ENCODE measurements at places on chromosomes 4 and X.

DNA sequence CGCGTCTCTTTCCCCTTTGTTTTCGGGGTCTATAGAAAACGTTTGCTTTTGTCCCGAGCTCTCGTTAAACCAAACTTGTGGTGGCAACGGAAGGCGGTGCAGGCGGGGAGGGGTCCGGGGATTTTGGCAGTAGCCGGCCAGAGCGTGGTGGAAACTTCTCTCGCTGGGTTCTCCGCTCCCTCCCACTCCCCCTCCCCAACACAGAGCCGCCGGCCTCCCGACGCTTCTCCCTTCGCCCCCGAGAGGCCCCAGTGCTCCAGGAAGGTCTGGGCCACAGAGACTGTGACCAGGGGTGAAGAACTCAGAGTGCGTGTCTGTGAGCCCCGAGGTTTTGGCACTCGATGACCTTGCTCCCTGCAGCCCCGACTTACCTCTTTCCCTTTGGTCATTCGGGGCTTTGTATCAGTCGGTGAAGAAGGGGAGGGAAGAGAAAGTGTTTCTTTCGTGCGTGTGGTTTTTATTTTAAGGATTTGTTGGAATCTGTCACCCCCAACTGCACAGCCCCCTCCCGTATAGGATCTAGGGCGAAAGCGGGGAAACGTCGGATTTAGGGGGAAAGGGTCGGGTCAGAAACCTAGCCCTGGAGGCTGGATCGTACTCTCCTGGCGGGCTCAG lies 9.0 kb upstream of the BCOR start:
- peak; percentile 20 for DNase-seq

DNA sequence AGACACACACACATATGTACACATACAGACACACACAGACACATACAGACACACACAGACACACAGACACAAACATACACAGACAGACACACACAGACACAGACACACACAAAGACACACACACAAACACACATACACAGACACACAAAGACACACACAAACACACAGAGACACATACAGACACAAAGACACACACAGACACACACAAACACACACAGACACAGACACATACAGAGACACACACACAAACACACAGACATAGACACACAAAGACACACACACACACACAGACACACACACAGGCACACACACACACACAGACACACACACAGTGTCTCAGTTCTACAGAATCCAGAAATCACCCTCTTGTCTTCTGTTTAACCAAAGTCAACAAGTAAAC lies 280.7 kb downstream of the ASMT start:
- DNase-seq, result no peak

- DNase-seq, result no peak
Measured at GRCh38 chr4:110198049-110198434, 373 bp downstream of the ELOVL6 start.

GRCh38 chrX:38437093-38437492 lies 84.7 kb downstream of the OTC start:
- DNase-seq, result no peak

GRCh38 chr4:83371936-83372335 lies 37.3 kb upstream of the HPSE start:
- no peak for DNase-seq

GRCh38 chr4:5517372-5517771 lies 191.0 kb downstream of the EVC2 start:
- DNase-seq, result no peak

- no peak for DNase-seq
Measured at GRCh38 chr4:180377741-180378140, 1865.5 kb upstream of the TENM3 start.

DNA sequence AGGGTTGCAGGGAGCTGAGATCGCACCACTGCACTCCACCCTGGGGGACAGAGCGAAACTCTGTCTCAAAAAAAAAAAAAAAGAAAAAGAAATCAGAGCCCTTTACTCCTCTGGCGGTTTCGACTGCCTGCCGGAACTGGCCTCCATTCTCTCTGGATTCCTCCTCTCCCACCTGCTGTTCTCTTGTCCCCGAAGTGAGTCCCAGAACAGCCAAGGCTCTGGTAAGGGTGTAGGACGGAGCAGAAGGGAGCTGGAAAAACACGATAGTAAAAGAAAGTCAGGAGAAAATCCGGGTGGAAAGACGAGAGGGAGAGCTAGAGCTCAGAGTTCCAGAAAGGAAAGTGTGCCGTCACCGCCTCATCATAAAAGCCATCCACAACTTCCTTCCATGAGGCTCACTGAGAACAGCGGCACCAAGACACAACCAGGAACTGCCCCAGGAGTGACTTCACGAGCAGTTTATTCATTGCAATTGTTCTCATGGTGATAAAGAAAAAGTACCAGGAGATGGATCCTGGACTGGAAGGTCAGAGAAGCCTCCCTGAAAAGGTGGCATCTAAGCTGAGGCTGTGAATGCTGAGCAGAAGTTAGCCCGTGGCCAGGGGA lies 12.3 kb downstream of the TLR3 start:
- no peak for DNase-seq

Data from hematopoietic multipotent progenitor cell treated with erythropoietin and hydrocortisone succinate and interleukin-3 and kit ligand, for 8 days (in vitro differentiated cells).